Mononuclear cell (primary cell): ENCODE measurements at places on chromosomes 3 and 15. TPM values are rescaled to one million over a fixed set of nuclear protein-coding genes. Genes with fewer than 3 reads are reported as not detected.

The NLGN1 gene
- 0.10 TPM for total RNA-seq

The CHL1 gene
- 1.8 TPM for total RNA-seq

The PYGO1 gene
- total RNA-seq, result under 0.01 TPM

The XYLB gene
- total RNA-seq, result 0.63 TPM

The NR1I2 gene
- total RNA-seq, result not detected
